ENCODE measurements at places on chromosomes 5 and 9.

DNA sequence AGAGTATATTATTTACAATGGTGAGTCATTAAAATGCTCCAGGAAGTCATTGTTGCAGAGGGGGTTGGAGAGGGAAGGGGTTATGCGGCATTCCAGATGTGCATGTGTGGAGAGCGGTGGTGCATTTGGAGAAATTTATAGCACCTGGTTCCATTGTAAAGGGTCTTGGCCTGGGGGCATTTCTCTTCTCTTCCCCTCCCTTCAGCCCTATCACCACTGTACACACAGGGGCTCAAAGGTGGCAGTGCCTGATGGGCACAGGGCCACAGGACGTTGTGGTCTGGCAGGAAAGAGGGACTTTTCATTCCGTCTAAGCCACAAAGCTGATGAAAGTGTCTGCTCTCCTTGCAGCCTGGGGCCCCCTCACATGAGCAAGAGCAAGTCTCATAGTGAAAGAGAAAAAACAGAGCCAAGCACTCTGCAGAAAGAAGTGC, 442.4 kb upstream of the ZNF462 start:
- no peak for DNase-seq

- no peak for DNase-seq
Observed at GRCh38 chr9:99184110-99184474, 37.6 kb downstream of the ALG2 start.

- DNase-seq: no peak
Observed at GRCh38 chr5:57316798-57317327, 143.0 kb downstream of the GPBP1 start.

- no peak for DNase-seq
Observed at GRCh38 chr9:88053856-88054501, 79.6 kb upstream of the CDK20 start.

- no peak for DNase-seq
Observed at GRCh38 chr9:72675586-72675985, 154.2 kb downstream of the TMC1 start.

- no peak for DNase-seq
Observed at GRCh38 chr9:134476942-134477335, 150.7 kb downstream of the RXRA start.

DNA sequence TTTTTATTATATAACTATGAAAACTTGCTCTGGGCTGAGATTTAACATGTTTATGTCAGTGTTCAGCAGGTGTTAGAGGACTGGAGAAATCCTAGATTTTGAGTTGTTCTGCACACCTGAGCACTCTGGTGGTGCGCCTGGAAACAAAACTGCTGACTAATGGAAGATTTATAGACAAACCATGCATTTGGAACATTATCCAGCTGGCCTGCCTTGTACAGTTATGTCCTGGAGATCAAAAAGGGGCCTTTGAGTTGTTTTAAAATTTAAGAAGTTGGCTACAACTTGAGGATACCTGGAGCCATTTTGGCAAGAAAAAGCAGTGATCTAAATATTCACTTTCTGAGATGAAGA, 5.7 kb upstream of the ARHGEF28 start:
- DNase-seq: no peak

DNA sequence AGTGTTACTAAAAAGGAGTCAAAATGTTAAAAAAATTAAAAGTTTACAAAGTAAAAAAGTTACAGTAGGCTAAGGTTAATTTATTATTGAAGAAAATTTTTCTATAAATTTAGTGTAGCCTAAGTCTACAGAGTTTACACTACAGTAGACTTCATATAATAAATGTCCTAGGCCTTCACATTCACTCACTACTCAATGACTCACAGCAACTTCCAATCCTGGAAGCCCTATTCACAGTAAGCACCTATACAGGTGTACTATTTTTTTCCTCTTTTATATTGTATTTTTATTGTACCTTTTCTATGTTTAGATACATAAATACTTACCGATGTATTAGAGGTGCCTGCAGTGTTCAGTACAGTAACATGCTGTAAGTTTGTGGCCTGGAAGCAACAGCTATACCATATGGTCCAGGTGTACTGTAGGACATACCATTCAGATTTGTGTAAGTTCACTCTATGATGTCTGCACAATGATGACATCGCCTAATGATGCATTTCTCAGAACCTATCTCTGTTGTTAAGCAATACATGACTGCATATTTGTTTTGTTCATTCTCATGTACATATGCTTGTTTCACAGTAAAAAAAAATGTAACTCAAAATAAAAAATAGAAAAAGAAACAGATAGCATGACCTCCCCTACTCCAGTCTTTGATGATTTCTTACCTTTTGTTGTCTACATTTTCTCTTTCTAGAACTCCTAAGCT, 64.7 kb downstream of the NR3C1 start:
- no peak for DNase-seq

DNA sequence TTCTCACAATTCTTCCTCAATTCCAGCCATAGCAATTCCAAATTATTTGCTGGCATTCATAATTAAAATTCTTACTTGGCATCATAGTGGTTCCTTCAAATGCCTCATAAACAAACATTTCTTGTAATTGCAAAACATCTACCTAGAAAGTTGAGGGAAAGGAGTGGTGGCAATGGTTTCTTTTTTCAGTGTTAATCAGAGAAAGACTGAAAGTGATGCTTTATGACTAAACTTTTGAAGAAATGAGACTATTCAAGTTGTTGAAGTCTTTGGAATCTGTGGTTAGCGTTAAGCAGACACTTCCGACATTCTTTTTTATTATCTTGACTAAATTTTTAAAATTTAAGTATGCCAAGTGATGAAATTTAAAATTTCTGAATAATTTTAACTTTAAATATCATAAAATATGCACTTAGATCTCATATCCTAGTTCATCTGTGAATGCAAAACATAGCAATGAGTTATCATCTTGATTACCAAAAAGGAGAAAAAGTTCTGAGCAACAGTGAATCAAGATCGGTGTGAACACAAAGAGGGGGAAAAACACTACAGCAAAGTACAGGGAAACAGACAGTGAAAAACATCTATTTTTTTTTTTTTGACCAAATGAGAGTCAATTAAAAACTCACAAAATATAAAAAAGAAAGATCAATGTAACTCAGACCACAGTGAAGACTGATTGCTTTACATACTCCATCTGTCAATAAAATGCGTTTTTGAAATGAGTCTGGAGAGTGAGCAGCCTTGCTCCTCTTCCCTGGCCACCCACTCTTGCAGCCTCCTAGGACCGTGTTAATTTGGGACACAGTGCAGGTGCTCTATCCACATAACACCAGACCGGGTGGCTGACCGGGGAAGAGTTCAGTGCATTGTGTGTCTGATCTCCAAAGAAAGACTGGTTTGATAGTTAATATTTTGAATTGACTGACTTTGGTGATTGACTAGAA, 20.6 kb upstream of the IL7R start:
- no peak for DNase-seq

- peak; percentile 30 for DNase-seq
Observed at GRCh38 chr5:142600611-142601358, 85.1 kb downstream of the FGF1 start.

GRCh38 chr5:108822211-108822947, 74.7 kb downstream of the FER start:
- DNase-seq: no peak

GRCh38 chr5:126984632-126985031, 45.7 kb downstream of the MARCHF3 start:
- no peak for DNase-seq

DNA sequence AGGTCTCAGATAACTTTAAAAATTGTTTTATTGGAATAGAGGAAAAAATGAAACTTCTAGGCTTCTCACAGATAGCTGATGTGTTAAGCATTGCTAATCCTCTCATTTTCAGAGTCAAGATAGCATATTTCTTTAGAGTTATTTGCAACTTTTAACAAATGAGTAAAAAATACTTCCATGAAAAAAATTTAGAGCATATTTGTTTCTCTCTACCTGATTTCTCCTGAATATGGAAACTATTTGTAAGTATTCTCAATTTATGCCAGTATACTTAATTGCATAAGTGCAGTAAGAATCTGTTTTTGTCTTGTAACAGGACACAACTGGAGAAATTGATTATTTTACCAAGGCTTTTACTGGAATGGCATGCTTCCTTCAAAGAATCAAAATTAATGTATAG, 3.6 kb upstream of the TRIM32 start:
- no peak for DNase-seq

DNA sequence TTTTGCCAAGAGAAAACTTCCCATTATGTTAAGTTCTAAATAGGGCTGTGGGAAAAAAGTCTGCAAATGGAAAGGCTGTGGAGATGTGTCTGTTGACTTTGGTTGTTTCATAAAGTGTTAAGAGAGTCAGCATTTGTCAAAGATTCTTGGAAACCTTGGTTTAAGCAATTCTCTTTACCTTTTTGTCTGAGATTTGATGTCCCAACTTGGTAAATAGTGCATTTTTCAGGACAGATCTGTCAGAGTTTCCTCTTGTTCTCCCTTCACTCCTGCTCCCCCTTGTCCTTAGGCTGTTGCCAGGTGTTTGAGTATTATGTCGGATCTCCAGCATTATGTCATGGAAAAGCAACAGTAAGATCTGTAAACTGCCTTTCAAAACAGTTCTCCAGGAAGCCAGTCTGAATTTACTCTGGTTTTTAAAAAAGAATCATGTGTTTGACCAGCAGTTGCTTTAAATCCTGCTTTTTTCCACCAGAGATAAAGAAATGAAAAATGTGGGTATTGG, 79.1 kb upstream of the ADAMTSL1 start:
- DNase-seq: peak; percentile 55

GRCh38 chr9:137023157-137023556, 4.9 kb downstream of the ABCA2 start:
- DNase-seq: no peak

DNA sequence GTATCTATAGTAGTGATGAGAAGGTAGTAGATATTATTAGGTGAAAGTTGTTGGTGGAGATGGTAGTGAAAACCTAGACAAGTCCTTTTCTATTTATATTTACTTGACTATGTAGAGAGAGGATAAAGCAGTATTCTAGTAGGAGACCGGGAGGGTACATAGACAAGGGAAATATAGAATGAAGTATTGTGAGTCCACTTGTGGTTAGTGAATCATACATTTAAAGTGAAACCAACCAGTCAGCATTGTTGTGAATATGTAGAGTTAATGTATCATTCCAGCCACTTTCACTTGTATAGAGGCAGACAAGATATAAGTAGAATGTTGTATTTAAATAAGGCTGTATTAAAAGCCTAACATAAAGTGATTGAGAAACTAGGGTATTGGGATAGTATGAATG, 1711.3 kb upstream of the ACO1 start:
- no peak for DNase-seq

DNA sequence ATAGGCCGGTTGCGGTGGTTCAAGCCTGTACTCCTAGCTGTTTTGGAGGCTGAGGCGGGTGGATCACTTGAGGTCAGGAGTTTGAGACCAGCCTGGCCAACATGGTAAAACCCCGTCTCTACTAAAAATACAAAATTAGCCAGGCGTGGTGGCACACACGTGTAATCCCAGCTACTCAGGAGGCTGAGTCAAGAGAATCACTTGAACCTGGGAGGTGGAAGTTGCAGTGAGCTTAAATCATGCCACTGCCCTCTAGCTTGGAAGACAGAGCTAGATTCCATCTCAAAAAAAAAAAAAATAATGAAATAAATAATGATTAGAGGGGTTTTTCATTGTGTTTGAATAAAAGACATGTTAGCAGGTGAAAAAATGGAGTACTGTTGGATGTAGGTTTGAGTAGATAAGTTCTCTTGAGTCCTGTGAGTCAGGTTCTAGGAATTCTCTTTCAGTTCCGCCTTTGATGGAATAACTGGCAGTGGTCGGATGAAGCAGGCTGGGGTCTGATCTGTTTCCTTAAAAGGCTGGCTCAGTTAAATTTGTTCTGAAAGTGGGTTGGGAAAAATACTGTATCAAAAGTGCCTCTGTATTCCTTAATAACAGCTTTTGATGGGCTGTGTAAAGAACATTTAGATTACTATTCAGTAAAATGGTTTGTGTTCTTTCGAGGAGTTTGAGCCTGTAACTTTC, 73.2 kb downstream of the AOPEP start:
- DNase-seq: no peak

GRCh38 chr9:21615446-21615845, 133.3 kb upstream of the IFNE start:
- DNase-seq: no peak

- no peak for DNase-seq
Observed at GRCh38 chr5:154470947-154471870, 6.8 kb downstream of the HAND1 start.

DNA sequence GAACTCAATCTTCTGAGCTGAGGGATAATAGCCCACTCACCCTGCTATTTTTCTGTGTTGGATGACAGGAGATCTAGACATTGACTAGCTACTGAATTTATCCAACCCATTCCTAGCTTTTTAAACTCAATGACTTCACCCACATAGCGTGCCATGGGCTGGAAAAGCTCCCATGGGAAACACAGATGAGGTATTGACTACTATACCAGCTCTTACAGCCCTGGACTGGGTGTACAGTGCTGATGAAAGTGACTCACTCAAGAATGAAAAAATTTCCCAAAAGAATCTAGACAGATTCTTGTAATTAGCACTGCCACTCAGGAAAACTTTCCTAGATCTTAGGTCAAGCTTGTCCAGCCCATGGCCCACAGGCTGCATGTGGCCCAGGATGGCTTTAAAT, 72.7 kb upstream of the NREP start:
- DNase-seq: no peak

GRCh38 chr9:136541179-136541578, 4.7 kb downstream of the NOTCH1 start:
- DNase-seq: no peak

GRCh38 chr9:126613651-126614050, at the start of gene LMX1B:
Gene LMX1B, plus strand, starts transcription at chr9:126613928. Its CDS starts 522 bp downstream, at chr9:126614450.
- peak; percentile 28 for DNase-seq

DNA sequence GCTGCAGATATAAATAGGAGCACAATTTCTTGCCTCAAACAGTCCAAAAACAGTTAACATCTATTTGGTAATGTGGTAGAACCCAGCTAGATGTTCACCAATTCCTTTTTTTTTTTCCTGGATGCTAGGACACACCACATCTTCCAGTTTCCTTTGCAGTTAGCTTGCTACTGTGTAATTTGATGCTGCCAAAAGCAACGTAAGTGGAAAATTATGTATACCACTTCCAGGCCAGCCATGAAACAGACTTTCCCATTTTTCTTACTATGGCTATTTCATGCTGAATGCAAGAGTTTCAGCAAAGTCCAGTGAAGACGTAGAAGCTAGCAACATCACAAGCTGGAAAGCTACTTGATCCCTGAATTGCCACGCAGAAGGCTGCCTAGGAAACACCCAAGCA, 667.2 kb downstream of the TLE1 start:
- no peak for DNase-seq

- DNase-seq: no peak
Observed at GRCh38 chr5:74392711-74393351, 247.7 kb downstream of the ENC1 start.

- no peak for DNase-seq
Observed at GRCh38 chr5:151251621-151252020, 1.4 kb upstream of the GM2A start.

Measured in NCI-H345 (cell line).